ENCODE measurements at places on chromosomes 5 and 9. TPM values are rescaled to one million over a fixed set of nuclear protein-coding genes. Genes with fewer than 3 reads are reported as not detected.

Gene ST6GALNAC4
- total RNA-seq = 22.4 TPM

Gene BTNL3
- total RNA-seq = not detected

Gene BARX1
- total RNA-seq = not detected

Gene IFNA14
- total RNA-seq = not detected

Gene FPGS
- total RNA-seq = 66.7 TPM

Gene GRXCR2
- total RNA-seq = not detected

Gene CCNG1
- 142 TPM for total RNA-seq

Gene RIOK2
- 22.7 TPM for total RNA-seq

Gene TMEM174
- total RNA-seq = not detected

Gene GRM6
- not detected for total RNA-seq

Gene HAPLN1
- total RNA-seq = not detected

Gene DCTN3
- total RNA-seq = 150 TPM

Gene SHISAL2B
- not detected for total RNA-seq
